ENCODE measurements at places on chromosomes 13 and 19.

- peak overlapping the region; percentile 5 for H3K4me3 ChIP-seq
- no peak overlapping the region for H3K27ac ChIP-seq
- no peaks in the 10 kb centered on the region for H3K36me3 ChIP-seq
- peaks cover 22% of the 10 kb centered on the region for H3K4me1 ChIP-seq
- no peak for DNase-seq
Measured at GRCh38 chr13:21478881-21479808, 20.0 kb upstream of the ZDHHC20 start.

- H3K4me3 ChIP-seq: no peak overlapping the region
- no peaks in the 10 kb centered on the region for H3K27me3 ChIP-seq
- no peaks in the 10 kb centered on the region for H3K36me3 ChIP-seq
- H3K4me1 ChIP-seq: no peaks in the 10 kb centered on the region
Measured at GRCh38 chr13:114096031-114096485, 36.4 kb downstream of the RASA3 start.

- H3K4me3 ChIP-seq: no peak overlapping the region
- no peak overlapping the region for H3K27ac ChIP-seq
- no peaks in the 10 kb centered on the region for H3K36me3 ChIP-seq
- H3K4me1 ChIP-seq: no peaks in the 10 kb centered on the region
- H3K27me3 ChIP-seq: no peaks in the 10 kb centered on the region
Measured at GRCh38 chr19:23716792-23717191, 29.8 kb upstream of the ZNF675 start.

GRCh38 chr19:19749117-19749907 is 16.4 kb upstream of the ZNF14 start:
- H3K27me3 ChIP-seq: no peaks in the 10 kb centered on the region
- no peak overlapping the region for H3K27ac ChIP-seq
- no peak for DNase-seq
- H3K36me3 ChIP-seq: no peaks in the 10 kb centered on the region

DNA sequence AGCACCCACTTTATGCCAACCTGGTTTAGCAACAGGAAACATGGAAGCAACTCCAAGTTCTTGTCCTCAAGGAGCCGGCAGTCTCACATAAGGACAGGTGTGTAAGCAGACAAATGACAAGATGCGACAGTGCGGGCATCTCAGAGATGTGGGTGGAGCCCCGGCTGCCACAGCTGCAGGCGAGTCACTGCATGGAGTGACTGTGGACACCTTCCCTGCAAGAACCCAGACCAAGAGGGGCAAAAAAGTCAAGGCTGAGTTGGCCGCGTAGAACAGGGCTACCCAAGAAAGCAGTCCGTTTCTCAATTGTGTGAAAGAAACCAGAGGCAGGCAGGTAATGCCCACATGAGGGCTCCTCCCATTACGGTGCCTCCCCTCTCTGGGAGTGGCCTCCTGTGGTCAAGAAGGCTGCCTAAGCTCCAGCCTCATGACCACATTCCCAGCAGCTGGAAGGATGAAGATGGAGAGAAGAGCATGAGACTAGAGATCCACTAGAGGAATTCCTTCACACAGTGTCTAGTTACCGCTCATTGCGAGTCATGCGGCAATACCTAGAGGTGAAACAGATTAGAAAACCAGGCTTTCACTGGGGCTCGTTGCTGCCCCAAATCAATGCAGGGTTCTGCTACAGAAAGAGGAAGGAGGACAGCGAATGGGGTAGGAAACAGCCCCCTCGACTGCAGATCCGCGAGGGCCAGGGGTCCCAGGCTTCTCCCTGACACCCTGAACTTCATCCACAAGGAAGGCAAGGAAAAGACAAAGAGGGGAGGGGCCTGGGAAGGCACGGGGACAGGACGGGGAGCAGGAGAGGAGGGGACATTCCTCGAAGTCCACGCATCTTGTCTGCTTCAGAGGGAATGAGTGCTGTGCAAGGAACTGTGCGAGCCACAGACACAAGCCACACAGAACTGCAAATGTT is 80.2 kb downstream of the SPACA7 start:
- H3K27me3 ChIP-seq: no peaks in the 10 kb centered on the region
- H3K36me3 ChIP-seq: no peaks in the 10 kb centered on the region
- no peak overlapping the region for H3K27ac ChIP-seq
- H3K4me1 ChIP-seq: no peaks in the 10 kb centered on the region
- no peak for DNase-seq
- H3K4me3 ChIP-seq: no peak overlapping the region

DNA sequence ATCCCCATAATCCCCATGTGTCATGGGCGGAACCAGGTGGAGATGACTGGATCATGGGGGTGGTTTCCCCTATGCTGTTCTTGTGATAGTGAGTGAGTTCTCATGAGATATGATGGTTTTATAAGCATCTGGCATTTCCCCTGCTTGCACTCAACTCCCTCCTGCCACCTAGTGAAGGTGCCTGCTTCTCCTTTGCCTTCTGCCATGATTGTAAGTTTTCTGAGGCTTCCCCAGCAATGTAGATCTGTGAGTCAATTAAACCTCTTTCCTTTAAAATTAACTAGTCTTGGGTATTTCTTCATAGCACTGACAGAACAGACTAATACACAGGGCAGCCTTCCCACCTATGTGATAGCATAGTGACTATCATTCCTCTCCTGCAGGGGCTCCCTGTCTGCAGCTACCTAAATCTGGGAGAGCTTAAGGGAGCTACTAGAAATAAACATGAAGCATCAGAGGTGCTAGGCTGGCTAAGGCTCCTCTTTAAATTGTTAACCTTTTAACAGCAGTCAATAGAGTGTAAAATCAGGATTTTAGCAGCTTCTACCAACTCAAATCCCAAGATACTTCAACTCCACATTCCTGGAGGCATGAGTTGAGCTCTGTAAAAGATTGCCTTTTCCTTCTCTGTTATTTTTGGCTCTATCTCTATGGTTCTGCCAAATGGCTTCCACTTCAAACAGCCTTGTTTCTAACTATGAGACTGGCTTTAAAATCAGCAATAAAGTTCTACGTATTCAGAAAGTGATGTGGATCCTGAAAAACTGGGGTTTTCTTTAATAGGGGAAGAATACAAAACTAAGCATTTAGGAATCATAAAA is 112.3 kb downstream of the VWA8 start:
- no peak overlapping the region for H3K4me3 ChIP-seq
- H3K27me3 ChIP-seq: no peaks in the 10 kb centered on the region
- no peaks in the 10 kb centered on the region for H3K4me1 ChIP-seq
- no peak for DNase-seq
- H3K27ac ChIP-seq: no peak overlapping the region

GRCh38 chr13:79725841-79726240 is 244.9 kb downstream of the NDFIP2 start:
- no peaks in the 10 kb centered on the region for H3K4me1 ChIP-seq
- no peak overlapping the region for H3K27ac ChIP-seq
- H3K27me3 ChIP-seq: no peaks in the 10 kb centered on the region
- no peaks in the 10 kb centered on the region for H3K36me3 ChIP-seq
- H3K4me3 ChIP-seq: no peak overlapping the region
- no peak for DNase-seq

Data from tibial nerve (tissue), 4 donors.